ENCODE measurements at places on chromosomes 4 and X. TPM values are rescaled to one million over a fixed set of nuclear protein-coding genes. Genes with fewer than 3 reads are reported as not detected.

GRCh38 chr4:26413582-26413981 is 76.7 kb downstream of the CCKAR start:
- DNase-seq = no peak

DNA sequence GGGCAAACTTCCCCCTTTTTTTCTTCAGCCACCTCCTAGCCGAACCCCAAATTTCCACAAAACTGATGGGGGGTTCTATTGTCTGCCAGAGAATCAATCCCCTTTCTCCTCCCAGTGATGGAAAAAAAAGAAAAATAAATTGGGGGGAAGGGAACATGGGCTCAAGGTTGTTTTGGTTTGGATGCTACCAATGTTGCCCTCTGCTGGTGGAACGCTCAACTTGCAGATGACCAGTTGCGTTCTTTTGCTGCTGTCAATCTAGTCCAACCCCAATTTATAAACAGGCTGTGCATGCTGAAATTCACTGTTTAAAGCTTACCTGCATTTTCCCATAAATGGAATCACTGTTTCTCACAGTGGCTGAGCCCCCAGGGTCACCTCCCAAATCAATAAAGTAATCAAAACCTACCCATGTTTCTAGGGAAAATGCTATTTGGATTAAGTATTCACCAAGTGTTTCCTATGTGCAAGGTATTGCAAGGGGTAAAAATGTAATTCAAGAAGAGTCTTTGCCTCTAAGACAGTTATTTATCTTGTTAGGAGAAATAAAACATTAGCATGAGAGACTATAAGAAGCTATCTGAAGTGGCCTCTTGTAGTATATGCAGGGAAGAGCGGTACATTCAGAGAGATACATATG is 116.7 kb upstream of the TMEM164 start:
- DNase-seq = peak; percentile 24

GRCh38 chr4:142473960-142474338 is 372.2 kb downstream of the INPP4B start:
- no peak for DNase-seq

- no peak for DNase-seq
Measured at GRCh38 chr4:39947417-39947816, 30.3 kb downstream of the PDS5A start.

DNA sequence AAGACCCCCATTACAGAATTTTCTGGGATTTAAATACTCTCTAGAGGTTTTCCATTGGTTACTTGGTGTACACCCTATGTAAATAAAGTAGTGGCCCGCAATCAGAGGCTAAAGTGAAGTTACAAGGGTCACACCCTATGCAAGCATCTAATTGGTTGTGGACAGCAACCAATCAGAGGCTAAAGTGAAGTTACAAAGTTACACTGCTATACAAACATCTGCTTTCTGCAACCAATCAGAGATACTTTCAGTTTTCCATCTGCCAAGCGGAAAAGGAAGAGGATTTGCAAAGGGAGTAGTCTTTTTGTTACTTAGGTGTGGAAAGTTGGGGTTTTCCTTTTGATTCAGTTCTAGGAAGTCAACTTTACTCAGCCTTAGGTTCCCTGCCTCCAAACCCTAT is 2.0 kb upstream of the ATRX start:
- peak; percentile 50 for DNase-seq

- no peak for DNase-seq
Measured at GRCh38 chr4:13706716-13707115, 79.2 kb upstream of the BOD1L1 start.

GRCh38 chr4:53861856-53862610 is 202.4 kb downstream of the CHIC2 start:
- DNase-seq = no peak

DNA sequence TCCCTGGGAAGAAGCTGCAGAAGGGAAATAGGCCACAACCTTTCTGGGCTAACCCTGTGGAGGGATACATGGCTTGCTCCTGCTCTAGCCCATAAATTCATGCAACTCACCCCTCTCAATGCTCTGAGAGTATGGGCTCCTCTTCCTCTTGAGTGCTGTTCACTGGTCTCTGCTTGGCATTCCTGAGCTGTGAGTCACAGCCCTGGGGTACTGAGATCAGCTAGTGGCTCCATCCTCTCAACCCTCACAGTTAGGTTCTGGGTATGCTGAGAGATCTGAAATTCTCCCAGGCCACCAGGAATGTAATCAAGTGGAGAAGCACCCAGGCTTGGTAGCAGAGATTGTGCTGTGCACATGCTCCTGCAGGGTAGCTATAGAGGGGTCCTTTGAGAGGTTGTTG is 60.6 kb upstream of the SPANXN2 start:
- no peak for DNase-seq

DNA sequence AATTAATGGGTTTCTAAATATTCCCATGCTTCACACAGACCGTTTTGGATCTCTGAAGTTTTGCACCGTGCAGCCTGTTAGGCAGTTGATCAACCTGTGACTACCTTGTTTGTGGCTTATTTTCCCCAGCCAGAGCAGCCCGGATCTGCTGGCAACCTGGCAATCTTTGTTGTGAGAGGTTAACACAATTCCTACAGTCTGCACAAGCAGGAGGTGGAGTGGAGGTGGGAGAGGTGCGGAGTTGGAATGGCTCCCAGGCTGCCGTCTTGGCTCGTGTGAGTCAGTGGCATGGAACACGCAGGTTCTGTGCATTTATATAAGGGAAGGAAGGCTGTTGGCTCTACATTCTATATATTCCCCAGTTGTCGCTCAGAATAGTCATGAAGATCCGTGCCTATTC is 70.9 kb upstream of the STOX2 start:
- no peak for DNase-seq

DNA sequence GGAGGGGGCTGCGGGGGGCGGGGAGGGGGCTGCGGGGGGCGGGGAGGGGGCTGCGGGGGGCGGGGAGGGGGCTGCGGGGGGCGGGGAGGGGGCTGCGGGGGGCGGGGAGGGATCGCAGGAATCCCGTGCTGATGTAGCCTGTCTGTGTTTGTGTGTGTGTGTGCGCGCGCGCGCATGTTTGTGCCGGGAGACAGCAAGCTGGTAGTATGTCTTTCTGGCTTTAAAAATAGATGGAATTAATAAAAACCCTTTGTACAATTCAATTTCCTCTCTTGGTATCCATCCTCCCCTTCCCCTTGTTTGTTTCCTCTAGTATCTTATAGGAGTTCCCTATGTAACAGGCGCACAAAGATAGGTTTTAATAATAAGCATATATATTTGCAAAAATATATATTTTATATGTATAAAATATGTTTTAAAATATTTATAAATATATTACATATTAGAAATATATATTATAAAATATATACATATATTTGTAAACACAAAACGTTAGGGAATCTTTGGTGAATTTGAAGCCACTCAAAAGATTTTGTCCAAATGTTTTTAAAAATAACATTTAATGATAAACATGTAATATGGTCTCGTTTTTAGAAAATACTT is 782 bp downstream of the ARHGAP24 start:
- DNase-seq = no peak

- no peak for DNase-seq
Measured at GRCh38 chr4:184812651-184813181, 13.1 kb downstream of the ACSL1 start.

OPRPN gene
- total RNA-seq = not detected

VSIG4 gene
- 79.9 TPM for total RNA-seq

TRPC3 gene
- total RNA-seq = 0.17 TPM

UGT2A1 gene
- total RNA-seq = not detected

CWH43 gene
- total RNA-seq = 18.3 TPM

MAGEB17 gene
- total RNA-seq = 0.22 TPM

MAGED1 gene
- total RNA-seq = 57.4 TPM

Data from mucosa of descending colon (tissue), 3 donors.